ENCODE measurements at places on chromosomes 1 and 21.

DNA sequence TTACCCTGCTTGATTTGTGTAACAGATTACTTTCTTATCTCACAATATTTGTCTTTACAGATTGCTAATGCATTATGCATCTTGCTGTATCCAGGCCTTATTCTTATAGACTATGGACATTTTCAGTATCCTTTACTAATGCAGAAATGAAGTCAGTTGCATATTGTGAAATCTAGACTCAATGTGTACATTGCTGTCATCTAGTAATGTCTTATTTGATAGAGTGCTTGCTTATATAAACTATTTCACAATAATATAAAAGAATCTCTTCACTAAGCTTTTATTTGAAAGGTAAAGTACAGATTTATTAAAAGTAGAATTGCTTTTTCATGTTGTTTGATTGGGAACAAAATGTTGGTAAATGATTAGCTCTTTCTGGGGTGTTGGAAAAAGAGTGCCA is 39.6 kb downstream of the ALG6 start:
- no peak for DNase-seq

DNA sequence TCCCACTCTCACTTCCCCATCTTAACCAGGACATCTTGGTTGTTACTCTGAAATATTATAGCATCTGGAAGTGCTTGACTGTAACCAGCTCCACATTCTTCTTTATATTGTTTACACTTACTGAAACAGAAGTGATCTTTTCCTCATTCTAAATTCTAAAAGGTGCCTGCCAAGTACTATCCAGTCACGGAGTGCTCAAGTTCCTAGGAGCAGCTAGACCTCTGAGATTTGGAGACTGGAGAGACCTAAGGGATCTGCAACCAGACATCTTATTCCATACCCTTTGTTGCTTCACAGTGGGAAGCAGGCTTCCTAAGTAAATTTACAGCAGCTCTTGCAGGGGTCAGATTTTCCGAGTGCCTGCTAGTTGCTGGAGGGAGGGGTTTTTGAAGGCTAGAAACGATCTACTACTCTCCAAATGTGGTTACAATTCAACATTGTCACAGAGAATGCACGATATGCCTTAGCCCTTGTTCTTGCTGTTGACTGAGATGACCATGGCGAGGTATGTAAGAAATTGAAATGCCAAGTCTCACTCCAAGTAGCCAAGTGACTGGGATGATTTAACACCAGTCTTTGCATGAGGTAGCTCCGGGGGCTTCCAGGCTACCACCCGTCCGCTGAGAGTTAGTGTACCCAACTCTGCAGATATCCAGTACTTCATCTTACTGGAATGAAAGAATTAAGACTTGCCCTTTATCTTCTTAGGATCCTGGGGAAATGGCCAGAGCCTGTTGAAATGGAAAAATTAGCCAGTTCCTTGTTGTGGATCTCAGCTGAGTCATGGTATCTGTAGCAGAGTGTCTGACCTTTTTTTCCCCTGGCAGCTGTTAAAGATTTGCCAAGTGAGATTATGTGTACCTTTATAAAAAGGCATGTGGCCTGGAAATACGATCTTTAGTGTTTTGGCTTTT is 150.8 kb downstream of the MAST2 start:
- no peak for DNase-seq

DNA sequence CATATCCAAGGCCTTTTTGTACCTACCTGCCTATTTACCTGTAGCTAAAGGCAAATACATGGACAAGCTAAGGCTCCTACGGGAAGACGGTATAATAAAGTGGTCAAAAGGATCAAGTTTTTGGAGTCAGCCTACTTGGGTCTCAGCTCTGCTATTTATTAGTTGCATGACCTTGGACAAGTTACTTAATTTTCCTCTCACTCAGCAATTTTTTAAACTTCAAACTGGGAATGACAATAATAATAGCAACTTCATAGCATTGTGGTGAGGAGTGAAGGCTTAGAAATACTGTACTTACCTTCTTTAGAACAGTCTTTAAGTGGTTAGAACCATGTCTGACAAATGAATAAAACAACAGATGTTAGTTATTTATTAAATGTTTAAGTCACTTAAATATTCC is 60.2 kb upstream of the SLC35F3 start:
- DNase-seq, result no peak

- DNase-seq, result no peak
Observed at GRCh38 chr1:110298991-110299390, 40.2 kb upstream of the RBM15 start.

GRCh38 chr1:55250399-55251075 is 35.4 kb upstream of the USP24 start:
- no peak for DNase-seq

DNA sequence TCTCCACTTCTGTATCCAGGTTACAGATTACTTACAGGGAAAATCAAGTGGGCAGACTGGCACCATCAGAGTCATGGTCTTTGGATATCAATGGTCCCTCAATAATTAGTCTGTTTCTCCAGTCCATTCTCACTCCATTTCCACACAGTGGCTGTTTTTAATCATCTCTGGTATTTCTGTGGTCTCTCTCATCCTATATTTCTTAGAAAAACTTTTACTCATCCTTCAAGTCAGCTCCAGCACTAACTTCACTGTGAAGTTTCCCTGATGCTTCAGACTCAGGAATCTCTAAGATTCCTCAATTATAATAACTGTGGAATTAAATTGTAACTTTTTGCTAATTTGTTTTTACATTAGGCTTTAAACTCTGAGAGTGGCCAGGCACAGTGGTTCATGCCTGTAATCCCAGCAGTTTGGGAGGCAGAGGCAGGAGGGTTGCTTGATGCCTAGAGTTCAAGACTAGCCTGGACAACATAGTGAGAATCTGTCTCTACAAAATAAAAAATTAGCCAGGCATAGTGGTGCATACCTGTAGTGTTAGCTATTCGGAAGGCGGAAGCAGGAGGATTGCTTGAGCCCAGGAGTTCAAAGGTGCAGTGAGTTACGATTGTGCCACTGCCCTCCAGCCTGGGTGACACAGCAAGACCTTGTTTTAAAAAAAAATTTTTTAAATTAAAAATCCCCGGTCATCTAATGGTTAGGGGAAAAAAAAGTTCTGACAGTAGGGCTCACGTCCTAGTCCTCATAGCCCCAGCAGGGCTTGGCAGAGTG is 10.6 kb downstream of the CD160 start:
- no peak for DNase-seq

DNA sequence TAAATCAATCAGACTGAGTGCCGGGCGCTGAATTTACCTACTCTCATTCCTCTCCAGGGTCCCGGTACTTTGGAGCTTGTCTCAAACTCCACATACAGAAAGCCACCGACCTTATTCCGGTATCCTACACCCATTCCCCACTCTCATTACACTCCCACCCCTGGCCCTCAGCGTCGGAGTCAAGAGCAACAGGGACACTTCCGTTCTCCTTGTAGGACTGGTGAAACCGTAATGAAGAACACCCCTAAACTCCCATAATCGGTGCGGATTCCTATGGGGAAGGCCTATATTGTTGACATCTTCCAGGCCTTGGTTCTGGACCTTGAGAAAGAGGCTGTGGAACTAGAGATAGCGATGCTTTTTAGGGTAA is 798 bp downstream of the ZBED6 start:
- DNase-seq, result no peak

GRCh38 chr21:19353256-19353655 is 949.7 kb upstream of the TMPRSS15 start:
- DNase-seq, result no peak

DNA sequence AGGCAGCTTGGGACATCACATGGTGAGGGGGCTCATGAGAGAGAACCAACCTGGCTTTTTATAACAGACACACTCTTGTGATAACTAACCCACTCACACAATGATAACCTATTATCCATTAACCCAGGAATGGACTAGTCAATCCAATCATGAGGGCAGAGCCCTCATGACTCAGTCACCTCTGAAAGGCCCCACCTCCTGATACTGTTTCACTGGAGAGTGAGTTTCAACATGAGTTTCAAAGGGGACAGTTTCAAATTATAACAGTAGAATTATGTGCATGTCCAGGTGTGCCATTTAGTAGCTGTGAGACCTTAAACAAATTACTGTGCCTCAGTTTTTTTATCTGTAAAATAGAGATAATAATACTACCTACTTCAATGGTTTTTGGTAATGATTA is 47.6 kb upstream of the PPP2R5A start:
- DNase-seq, result no peak

GRCh38 chr21:45224189-45224938 is 63.3 kb downstream of the POFUT2 start:
- DNase-seq, result no peak

DNA sequence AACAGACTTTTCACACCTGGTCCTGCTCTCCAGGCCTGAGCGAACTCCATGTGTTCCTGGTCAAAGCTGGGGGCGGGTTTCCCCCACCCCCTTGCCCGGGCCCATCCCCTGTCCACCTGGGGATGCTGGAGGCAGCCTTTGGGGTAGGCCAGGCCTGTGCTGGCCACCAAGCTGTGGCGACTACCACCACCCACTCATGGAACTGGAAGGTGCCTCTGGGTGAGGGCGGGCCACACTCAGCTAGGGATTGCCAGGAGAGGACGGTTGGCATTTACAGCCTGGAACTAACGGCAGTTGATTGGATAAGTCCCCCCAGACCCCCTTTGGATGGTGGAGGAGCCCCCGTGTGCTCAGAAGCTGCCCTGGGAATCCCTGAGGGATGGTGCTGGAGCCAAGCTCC is 7.9 kb downstream of the S100B start:
- DNase-seq, result no peak

DNA sequence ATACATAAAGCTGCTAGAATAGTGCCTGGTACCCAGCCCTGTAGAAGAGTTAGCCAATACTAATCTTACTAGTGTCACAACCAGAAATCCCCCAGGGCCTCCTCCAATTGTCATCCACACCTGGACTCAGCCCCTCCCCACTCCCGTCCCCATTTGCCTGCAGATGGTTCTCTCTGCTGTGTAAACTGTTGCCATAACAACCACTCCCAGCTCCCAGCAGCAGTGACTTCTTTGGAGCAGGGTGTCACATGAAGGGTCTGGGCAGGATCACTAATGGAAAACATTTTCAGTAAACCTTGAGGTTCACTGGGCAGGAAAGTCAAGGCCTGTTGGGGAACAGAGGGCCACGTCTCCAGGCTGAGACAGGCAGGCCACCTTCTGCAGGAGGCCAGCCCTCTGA is 126.0 kb upstream of the IPO9 start:
- DNase-seq, result peak; percentile 98

DNA sequence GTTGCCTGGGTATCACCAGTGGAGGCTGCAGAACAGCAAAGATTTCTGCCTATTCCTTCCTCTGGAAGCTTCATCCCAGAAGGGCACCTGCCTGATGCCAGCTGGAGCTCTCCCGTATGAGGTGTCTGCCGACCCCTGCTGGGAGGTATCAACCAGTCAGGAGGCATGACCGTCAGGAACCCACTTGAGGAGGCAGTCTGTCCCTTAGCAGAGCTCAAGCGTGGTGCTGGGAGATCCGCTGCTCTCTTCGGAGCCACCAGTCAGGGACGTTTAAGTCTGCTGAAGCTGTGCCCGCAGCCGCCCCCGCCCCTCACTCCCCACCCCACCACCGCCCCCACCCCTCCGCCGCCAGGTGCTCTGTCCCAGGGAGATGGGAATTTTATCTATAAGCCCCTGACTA is 23.1 kb upstream of the HFM1 start:
- no peak for DNase-seq

- DNase-seq, result no peak
Observed at GRCh38 chr1:64282351-64282750, 78.9 kb downstream of the UBE2U start.

- DNase-seq, result no peak
Observed at GRCh38 chr1:79293611-79294010, 287.1 kb upstream of the ADGRL4 start.

DNA sequence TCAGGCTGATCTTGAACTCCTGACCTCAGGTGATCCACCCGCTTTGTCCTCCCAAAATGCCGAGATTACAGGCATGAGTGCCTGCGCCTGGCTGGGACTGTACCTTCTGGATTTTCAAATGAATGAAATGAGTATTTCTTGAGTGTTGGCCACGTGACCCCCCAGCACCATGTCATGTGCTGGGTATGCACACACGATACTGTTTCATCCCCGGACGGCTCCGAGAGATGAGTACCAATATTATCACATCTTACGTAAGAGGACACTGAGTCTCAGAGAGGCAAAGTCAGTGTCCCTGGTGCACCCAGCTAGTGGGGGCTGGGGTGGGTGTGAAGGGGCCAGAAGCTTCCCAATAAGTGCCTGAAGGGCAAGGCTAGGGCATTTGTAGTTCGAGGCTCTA is 780 bp upstream of the CROCC start:
- DNase-seq, result no peak

DNA sequence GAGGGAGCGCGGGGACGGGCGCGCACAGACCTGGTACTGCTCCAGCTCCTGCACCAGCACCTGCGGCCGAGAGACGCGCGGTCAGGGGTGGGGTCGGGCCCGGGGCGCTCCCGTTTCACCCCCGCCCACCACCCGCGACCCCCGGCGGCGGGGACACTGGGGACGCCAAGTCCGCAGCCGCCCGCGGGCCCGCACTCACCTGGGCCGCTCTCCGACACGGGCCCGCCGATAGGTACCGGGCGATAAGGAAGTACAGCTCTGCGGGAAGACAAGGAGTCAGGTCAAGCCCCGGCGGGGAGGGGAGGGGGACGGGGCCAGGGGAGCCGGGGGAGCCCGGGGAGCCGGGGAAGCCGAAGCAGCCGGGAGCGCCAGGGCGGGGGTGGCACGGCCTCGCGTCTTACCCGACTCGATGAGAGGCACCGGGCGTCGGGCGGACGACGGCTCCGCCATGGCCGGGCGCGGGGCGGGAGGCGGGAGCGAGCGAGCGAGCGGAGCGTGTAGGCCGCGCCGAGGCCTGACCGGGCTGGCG is 326 bp downstream of the BRWD1 start:
- DNase-seq, result no peak

GRCh38 chr1:247966532-247967204 is 1.6 kb downstream of the OR2AK2 start:
- no peak for DNase-seq

- no peak for DNase-seq
Observed at GRCh38 chr1:83530506-83530905, 468.4 kb downstream of the TTLL7 start.

DNA sequence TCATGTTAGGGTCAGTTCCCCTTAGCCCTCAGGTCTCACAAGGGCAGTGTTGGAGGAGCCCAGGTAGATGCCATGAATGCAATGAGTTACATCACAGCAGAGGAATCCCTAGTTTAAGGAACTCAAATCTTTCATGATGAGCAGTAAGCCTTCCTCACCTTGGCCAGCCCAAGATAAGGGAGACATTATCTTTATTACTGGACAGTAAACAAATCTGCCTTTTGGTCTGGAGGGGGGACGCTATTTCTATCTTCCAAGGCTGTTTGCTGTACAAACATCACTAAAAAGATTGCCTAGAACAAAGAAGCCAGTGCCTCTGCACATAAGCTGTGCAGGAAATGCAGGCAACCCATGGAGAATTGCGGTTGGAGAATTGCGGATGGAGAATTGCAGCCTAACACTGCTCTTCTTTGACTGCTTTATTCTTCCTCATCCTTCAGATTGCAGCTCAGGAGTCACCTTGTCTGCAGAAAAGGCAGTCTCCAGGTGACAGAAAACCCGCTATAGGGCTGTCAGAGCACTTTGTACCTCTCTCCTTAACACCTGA is 2.3 kb upstream of the CHI3L1 start:
- no peak for DNase-seq

- no peak for DNase-seq
Observed at GRCh38 chr1:228648647-228649383, 86.5 kb upstream of the RHOU start.

Measured in NCI-H1436 treated with DMSO at 0.1 percent for 48 hours (cell line).